Uterus (tissue), 4 donors: ENCODE measurements at places on chromosomes 6 and 20. TPM values are rescaled to one million over a fixed set of nuclear protein-coding genes. Genes with fewer than 3 reads are reported as not detected.
A peak's percentile ranks its signal among the peaks of the same experiment; 100 is the strongest.

GRCh38 chr6:41672816-41673703 lies 34.8 kb downstream of the MDFI start:
- no peak for DNase-seq
- H3K4me1 ChIP-seq: no peaks in the 10 kb centered on the region
- H3K36me3 ChIP-seq: no peaks in the 10 kb centered on the region

DNA sequence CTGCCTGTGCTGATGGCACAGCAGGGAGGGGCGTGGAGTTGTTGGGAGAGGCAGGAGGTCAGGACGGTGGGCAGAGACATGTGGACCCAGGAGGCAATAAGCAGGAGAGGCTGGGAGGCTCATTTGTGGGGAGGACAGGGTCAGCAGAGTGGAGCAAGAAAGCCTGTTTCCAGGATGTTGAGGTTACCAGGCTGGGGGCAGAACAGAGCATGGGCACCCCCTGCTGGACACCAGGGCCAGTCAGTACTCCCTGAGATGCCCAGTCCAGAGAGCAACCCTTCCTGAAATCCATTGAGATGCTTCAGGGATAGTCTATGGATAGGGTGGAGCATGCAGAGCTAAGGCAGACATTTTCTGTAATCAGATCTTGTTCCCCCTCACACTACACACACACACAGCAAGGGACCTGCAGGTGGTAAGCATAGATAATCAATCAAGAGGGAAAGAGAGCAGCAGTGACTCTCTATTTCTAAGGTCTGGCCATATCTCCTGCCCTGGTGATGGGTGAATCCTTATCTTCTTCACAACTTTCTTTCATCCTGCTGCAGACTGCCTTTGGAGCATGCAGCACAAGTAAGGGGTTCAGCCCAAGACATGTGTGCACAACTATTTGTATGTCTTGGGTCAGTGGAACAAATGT lies 41.7 kb downstream of the MOCS1 start:
- no peaks in the 10 kb centered on the region for H3K27me3 ChIP-seq
- no peaks in the 10 kb centered on the region for H3K36me3 ChIP-seq
- no peak overlapping the region for H3K4me3 ChIP-seq
- peak; percentile 57 for DNase-seq

DNA sequence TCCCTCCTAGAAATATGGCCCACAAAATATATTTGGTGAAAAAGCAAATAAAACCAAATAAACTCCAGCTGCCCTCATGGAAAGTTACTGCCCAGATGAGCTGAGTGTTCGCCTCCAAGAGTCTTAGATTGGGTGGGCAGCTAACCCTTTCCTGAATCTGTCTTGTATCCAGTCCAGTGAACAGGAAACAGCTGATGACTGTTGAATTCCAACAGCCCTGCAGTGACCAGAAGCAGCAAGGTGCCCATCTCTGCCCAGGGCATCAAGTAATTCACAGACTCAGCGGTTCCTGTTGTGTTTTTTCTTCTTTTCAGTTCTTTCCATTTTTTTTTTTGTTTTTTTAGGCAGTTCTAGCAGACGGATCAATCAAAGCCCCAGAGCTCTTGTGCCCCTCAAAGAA lies 199.2 kb downstream of the UBE3D start:
- H3K4me3 ChIP-seq: no peak overlapping the region
- H3K4me1 ChIP-seq: no peaks in the 10 kb centered on the region
- H3K27me3 ChIP-seq: no peaks in the 10 kb centered on the region
- H3K27ac ChIP-seq: no peak overlapping the region
- H3K36me3 ChIP-seq: no peaks in the 10 kb centered on the region

The SLC4A11 gene
- total RNA-seq: 0.91 TPM

DNA sequence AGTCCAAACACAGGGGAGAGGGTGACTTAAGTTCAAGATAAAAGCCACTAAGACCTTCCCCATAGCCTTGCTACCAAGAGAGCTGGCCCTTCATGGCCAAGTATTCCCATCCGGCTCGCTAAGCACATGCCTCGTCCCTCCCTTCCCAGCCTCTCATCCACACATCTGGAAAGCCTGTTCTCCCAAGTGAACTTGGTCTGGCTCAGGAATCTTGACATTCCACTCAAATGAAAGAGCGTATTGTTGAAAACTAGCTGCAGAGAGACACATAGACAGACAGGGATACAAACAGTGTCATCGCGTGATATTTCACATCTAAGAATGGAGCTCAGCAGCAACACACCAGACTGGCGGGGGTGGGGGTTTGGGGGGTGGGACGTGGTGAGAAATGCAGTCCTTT lies 182.8 kb upstream of the FOXQ1 start:
- no peak for DNase-seq
- H3K27me3 ChIP-seq: no peaks in the 10 kb centered on the region
- H3K27ac ChIP-seq: no peak overlapping the region
- H3K4me1 ChIP-seq: no peaks in the 10 kb centered on the region
- no peak overlapping the region for H3K4me3 ChIP-seq

- no peak for DNase-seq
- H3K27ac ChIP-seq: no peak overlapping the region
- no peaks in the 10 kb centered on the region for H3K4me1 ChIP-seq
- no peak overlapping the region for H3K4me3 ChIP-seq
- H3K27me3 ChIP-seq: no peaks in the 10 kb centered on the region
Measured at GRCh38 chr6:144179828-144180227, 29.5 kb downstream of the STX11 start.

GRCh38 chr20:22257912-22258311 lies 326.5 kb downstream of the FOXA2 start:
- no peak overlapping the region for H3K4me3 ChIP-seq
- H3K27ac ChIP-seq: no peak overlapping the region
- no peaks in the 10 kb centered on the region for H3K27me3 ChIP-seq
- DNase-seq: no peak
- no peaks in the 10 kb centered on the region for H3K4me1 ChIP-seq

- H3K4me3 ChIP-seq: no peak overlapping the region
- H3K36me3 ChIP-seq: no peaks in the 10 kb centered on the region
- no peaks in the 10 kb centered on the region for H3K4me1 ChIP-seq
- no peak for DNase-seq
Measured at GRCh38 chr6:13278991-13279390, 49.3 kb downstream of the TBC1D7 start.

The PTK6 gene
- under 0.01 TPM for total RNA-seq

DNA sequence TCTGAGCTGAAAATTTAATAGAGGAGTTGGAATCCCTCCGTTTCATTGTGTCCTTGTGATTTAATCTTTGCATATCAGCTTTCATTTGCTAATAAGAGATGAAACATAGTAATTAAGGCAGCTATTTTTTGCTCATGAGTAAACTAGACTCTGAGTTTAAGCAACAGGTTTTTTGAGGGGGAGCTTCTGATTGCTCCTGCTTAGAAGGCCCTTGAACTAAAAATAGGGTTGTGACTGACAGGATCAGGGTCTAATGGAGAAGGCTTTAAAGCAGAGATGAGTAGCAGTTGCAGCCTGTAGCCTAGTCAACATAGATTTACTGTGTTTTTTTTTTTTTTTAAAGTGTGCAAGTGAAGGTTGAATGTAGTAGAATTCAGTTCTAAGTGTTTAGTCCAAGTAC lies 17.4 kb downstream of the HSF2 start:
- H3K4me1 ChIP-seq: no peaks in the 10 kb centered on the region
- H3K27me3 ChIP-seq: no peaks in the 10 kb centered on the region
- no peak overlapping the region for H3K27ac ChIP-seq
- H3K36me3 ChIP-seq: no peaks in the 10 kb centered on the region
- no peak for DNase-seq

The HCRTR2 gene
- total RNA-seq: not detected

DNA sequence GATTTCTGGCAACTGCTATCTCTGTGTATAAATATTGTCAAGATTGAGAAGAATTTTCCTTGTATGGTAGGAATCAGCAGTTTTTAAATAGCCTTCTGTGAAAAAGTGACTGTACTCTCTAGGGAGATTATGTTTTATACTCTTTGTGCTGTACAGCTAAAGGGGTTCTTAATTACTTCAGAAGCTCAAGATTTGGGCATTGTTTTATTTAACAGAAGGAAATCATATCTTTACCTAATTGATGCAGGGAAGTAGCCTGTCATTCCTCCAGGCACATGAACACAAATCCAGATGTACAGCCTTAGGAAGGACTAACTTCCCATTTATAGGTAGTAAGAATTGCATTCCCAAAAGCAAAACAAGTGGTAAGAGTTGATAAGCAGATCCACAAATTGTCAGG lies 1.3 kb downstream of the CALHM5 start:
- H3K36me3 ChIP-seq: no peaks in the 10 kb centered on the region
- H3K27me3 ChIP-seq: no peaks in the 10 kb centered on the region
- H3K4me1 ChIP-seq: no peaks in the 10 kb centered on the region
- H3K27ac ChIP-seq: peak overlapping the region; percentile 79
- no peak for DNase-seq
- H3K4me3 ChIP-seq: no peak overlapping the region

The KCNK16 gene
- not detected for total RNA-seq

The TRIM31 gene
- not detected for total RNA-seq

The DEFB115 gene
- total RNA-seq: not detected

- H3K4me3 ChIP-seq: no peak overlapping the region
- no peak for DNase-seq
- no peaks in the 10 kb centered on the region for H3K36me3 ChIP-seq
- no peak overlapping the region for H3K27ac ChIP-seq
- no peaks in the 10 kb centered on the region for H3K4me1 ChIP-seq
Measured at GRCh38 chr6:149961728-149962425, 1.9 kb upstream of the ULBP1 start.
